ENCODE measurements at places on chromosomes 2 and 18.

GRCh38 chr2:5352286-5352685 lies 339.9 kb upstream of the SOX11 start:
- no peak for DNase-seq

DNA sequence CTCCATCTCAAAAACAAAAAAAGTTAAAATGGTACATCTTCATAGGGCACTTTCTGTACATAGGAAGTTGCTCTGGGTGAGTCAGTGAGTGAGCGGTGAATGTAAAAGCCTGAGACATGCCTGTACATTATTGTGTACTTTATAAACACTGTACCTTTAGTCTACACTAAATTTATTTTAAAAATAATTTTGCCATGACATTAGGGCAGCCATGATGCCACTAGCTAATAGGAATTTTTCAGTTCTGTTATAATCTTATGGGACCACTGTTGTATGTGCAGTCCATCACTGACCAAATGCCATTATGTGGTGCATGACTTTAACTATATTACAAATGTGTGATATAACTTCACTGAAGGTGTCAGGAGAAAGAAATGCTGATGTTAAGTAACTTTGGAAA lies 11.0 kb upstream of the TXNDC2 start:
- no peak for DNase-seq

GRCh38 chr2:88181511-88181910 lies 11.4 kb downstream of the THNSL2 start:
- DNase-seq = no peak

GRCh38 chr18:42296723-42297122 lies 341.7 kb downstream of the PIK3C3 start:
- DNase-seq = no peak

DNA sequence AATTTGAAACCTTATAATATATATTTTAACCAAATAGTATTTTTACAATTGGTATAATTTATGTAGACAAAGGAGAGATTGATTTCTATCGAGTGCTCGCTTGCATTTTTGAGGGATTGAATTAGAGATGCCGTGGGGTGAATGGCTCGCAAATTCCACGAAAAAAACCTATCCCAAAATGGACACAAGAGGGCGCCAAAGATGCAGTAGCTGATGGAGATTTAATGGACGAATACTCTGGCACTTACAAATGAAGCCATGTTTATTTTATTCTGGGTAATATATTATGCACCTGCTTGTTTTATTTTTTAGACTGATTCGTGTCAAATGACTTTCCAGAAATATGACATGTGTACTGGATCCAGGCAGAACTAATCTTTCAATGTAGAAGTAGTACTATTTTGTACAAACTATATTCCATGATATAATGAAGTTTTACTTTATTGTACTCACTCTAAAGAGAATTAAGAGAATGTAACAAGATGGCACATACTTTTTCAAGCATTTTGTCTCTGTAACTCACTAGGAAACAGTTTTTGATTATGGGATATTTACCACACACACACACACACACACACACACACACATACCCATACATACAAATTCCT lies 505.4 kb downstream of the PLCL1 start:
- DNase-seq = no peak

- DNase-seq = no peak
Measured at GRCh38 chr2:48543895-48544294, 13.9 kb downstream of the STON1 start.

DNA sequence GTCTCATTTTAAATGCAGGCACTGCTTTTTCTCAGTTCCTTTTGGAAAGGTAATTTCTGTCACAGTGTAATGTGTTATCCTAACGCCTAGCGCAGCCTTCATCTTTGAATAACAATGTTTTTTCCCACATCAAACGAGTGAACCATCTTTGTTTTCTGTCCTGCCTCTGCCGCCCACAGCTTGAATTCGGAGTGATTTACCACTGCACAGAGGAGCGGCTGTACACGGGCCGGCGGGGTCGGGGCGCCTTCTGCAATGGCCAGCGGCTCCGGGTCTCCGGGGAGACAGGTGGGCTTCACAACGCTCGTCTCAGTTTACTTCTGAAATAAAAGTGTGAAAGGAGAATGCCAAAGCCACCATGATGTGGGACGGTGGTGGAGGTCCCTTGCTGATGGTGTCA lies 32.8 kb downstream of the IMPA2 start:
- DNase-seq = no peak

- no peak for DNase-seq
Measured at GRCh38 chr2:237121321-237121720, 35.6 kb downstream of the COPS8 start.

DNA sequence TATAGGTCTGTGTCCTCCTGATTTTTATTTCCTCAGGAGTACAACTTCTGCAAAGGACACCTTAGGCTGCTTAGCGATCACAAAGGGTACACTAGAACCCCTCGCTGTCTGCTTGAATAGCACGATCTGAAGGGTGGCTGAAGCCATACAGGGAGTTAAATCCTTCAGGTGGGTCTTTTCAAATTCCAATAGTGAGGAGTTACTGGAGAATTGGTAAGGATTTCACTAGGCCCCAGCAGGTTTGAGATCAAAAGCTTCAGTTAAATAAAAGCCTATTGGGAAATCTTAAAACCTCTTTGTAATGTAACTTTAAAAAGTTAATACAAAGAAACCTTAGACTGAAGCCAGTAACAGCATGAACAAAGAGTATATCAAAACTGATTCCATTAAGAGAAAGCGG lies 613.1 kb downstream of the ZEB2 start:
- DNase-seq = no peak

GRCh38 chr2:222174450-222174849 lies 124.3 kb downstream of the PAX3 start:
- DNase-seq = no peak

GRCh38 chr18:32381761-32382160 lies 88.9 kb downstream of the GAREM1 start:
- DNase-seq = no peak

DNA sequence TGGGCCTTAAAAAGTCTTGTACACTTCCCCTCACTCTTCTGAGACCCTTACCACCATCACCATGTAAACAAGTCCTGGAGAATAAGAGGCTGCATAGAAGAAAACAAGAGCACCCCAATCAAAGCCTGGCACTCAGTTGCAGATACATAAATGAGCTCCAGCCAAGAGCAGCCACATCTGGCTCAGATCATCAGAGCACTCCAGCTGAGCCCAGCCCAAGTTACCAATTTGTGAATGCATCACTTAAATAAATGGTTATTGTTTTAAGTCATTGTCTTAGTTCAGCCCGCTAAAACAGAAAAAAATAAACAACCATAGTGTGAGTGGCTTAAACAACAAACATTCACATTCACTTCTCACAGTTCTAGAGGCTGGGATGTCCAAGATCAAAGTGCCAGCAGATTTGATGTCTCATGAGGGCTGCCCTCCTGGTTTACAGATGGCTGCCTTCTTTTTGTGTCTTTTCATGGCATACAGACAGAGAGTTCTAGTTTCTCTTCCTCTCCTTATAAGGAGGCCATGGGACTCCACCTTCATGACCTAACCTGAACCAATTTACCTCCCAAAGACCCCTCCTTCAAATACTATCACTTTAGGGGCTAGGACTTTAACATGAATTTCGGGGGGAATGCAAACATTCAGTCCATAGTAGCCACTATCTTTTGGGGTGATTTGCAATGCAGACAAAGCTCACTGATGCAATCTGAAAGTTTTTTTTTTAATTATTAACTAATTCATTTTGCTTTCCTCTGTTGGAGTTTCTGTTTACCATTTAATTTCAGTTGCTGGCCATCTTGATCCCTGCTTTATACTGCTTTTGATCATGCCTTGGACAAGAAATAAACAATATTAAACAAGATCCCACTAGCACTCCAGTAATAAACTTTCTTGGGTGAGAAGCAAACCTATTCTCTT lies 187.5 kb upstream of the ACVR2A start:
- DNase-seq = no peak

- no peak for DNase-seq
Measured at GRCh38 chr2:148981324-148981723, 57.2 kb upstream of the LYPD6B start.

- DNase-seq = no peak
Measured at GRCh38 chr2:26846334-26847306, 1.3 kb upstream of the DPYSL5 start.

DNA sequence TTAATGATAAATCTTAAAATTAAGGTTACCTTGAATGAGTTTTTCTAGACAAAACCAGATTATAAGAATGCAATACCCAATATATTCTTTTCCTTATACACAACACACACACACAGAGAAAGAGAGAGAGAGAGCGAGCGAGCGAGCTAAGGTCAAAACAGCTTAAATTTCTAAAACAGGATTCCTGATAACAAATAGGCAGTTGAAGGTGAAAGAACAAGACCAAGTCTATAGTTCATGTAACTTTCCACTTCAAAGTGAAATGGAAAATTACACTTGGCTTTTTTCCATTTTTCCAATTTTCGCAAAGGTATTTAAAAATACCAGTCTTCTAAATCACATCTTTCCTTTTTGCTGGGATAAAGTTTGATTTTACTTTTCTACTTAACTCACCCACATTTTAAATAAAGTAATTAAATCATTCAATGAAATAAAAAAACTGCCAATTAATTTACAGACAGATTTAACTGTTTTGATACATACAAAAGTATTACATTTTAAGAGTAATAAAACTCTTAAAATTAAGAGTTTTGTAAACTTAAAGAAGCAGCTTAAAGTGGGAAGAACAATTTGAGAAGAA lies 98.8 kb downstream of the COBLL1 start:
- no peak for DNase-seq

DNA sequence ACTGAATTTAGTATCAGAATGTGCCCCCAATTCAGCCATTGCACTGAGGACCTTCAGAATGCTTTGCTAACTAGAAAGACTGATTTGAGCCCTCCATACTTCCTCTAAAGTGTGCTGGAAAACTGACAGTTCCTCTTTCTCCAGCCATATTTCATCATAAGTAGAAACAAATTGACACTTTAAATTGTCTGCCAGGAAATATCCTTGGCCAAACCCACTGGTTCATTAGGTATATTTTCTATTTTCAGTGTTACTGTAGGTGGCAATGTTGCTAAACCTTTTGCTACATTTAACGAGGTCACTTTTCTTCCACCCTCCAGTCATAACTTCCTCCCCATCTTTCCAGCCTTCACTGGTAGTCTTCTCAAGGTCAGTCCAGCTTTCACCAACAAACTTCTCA lies 21.5 kb downstream of the SP5 start:
- DNase-seq = no peak

- no peak for DNase-seq
Measured at GRCh38 chr2:201220102-201220570, 37.2 kb downstream of the CASP10 start.

GRCh38 chr2:210356944-210357343 lies 42.0 kb upstream of the MYL1 start:
- DNase-seq = no peak

DNA sequence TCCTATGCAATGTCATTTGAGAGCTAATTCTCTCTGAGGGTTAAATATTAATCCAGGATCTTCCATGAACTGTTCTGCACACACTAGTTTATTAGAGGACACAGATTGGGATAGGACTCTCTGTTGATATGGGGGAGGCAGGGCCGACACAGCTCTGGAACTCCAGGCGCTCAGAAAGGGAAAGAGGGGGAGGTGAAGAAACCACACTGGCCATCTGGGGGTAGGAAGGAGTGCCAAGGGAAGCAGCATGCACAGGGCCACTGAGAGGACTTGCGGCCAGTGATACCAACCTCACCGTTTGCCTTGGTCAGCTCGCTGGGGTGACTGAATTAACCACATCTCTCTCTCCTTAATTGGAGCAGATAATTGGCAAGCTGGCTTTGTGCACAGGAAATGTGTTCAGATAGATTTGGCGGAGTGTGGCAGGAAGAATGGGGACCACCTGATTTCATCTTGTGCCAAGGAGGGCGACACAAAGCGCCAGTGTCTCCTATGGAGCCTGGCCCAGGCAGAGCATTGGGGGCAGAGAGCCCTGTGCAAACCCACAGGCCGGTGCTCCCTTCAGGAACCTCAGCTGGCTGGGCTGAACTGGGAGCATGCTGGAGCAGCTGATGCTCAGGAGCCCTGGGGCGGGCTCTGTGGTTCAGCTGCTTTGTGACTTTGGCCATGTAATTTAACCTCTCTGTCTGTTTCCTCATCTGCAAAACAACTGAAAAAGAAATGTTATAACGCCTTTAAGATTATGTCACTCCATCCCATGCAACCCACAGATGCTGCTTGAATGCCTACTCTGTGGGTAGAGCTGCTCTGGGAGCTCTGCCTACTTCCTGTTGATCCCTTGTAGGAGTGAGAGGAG lies 114.7 kb upstream of the STON1 start:
- no peak for DNase-seq

DNA sequence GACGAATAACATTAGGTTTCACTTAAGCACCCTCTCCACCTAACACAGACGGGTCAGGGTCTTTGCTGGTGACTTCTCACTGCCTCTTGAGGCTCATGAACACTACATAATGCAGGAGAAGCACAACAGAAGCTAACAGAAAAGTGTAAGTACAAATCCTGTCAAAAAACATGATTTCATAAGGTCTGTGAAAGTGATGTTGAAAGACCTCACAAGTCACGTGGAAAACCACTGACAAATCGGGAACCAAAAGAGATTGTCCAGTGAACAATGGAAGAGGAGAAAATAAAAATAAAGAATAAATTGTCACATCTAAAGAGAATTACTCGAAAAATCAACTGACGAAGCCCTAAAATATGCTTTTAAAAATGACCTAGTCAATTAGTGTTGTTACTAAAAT lies 14.0 kb downstream of the PSD4 start:
- DNase-seq = no peak

GRCh38 chr2:232281858-232282507 lies 96.6 kb upstream of the ALPP start:
- DNase-seq = no peak

GRCh38 chr2:42053791-42054701 lies 6.2 kb downstream of the PKDCC start:
- DNase-seq = no peak

DNA sequence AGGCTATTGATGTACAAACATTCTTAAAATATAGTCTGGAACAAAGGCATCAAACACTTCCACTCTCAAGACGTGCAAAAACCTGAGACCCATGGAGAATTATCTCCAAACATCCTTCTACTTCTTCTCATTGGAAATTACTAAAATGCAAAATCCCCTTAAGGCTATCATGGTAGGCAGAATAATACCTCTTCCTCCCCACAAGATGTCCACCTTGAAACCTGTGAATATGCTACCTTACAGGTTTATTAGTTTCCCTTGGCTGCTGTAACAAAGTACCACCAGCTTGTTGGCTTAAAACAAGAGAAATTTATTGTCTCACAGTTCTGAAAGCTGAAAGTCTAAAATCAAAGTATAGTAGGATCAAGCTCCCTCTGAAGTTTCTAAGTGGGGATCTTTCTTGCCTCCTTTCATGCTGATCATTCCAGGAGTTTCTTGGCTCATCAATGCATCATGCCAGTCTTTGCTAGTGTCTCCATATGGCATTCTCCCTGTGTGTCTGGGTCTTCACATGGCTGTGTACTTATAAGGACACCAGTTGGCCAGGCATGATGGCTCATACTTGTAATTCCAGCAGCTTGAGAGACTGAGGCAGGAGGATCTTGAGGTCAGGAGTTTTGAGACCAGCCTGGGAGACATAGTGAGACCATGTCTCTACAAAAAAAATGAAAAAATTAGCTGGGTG lies 163.7 kb upstream of the NCK2 start:
- DNase-seq = no peak
